ENCODE measurements at places on chromosomes 7 and 10.

DNA sequence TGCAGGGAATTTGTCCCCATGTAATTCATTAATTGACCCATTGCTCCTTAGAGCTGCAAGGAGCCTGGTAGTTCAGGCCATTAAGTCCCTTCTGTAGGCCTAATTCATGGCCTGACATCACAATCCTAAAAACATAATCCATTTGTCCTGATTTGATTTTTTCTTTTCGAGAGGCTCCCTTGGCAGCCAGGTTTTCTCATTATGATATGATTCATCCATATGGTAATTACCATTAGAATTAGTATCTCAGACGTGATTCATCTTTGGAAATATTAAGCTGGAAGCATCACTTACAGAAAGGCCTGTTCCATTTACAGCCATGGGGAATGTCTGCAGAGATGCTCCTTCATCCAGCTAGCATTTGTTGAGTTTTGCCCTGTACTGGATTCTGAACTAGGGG, 128.5 kb downstream of the PLCE1 start:
- no peak for DNase-seq

DNA sequence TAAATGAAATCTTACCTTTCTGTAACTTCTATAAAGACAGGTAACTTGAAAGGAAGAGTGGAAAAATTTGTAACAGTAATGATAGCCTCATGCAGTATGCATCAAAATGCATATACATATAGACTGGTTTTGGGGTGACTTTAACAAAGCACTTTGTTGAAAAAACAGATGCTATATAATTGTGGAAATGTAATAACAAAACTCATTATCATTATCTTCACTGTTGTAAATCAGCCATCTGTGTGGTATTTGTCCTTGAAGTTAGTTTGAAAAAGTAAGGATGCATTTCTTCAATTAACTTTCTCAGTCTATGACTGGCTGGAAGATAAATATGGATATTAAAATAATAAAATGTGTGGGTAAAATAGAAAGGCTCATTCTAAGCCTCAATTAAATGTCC, 6.1 kb upstream of the DGKB start:
- DNase-seq = no peak

GRCh38 chr7:96349572-96349971, 27.7 kb upstream of the SLC25A13 start:
- DNase-seq = no peak

DNA sequence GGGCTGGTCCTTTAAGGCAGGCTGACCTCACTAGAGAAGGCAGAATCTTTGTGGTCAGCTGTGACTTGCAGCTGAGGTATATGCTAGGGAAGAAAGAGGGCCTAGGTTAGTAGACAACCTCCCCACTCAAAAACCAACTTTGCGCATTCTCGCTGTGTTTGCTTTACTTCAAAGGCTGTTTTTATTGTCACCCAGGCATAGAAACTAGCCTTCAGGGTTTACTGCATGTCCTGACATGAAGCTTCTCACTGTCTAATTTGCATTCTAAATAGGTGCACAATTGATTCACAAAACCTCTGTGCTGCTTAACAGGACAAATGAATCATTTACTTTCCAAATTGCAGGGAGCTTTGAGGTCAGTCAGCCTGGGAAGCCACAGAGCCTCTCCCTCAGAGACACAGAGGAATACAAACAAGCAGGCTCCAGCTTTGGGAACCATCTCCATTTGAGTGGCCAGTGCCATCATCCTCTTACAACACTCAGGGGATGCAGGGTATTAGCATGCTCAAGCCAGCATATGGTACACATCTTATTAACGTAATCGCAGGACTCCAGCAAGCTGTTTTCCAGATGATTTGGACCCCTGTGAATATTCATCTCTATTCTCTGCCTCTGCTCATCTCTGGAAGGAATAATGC, 596.4 kb upstream of the GHITM start:
- no peak for DNase-seq

- DNase-seq = no peak
These were observed 101.2 kb downstream of the MPP7 start for GRCh38 chr10:28201410-28202400.

- DNase-seq = no peak
These were observed 222.8 kb downstream of the TNS3 start for GRCh38 chr7:47358944-47359588.

- no peak for DNase-seq
These were observed 665.6 kb downstream of the DNAJB9 start for GRCh38 chr7:109235316-109235715.

GRCh38 chr10:105714728-105715127, 1073.6 kb downstream of the SORCS3 start:
- no peak for DNase-seq

GRCh38 chr10:63064706-63065105, 68.4 kb upstream of the NRBF2 start:
- no peak for DNase-seq

- no peak for DNase-seq
These were observed 322 bp upstream of the RAMP3 start for GRCh38 chr7:45157286-45157652.

- DNase-seq = no peak
These were observed 2.8 kb downstream of the HOXA10 start for GRCh38 chr7:27171325-27171636.

- DNase-seq = no peak
These were observed 33.9 kb upstream of the GSAP start for GRCh38 chr7:77450054-77450453.

DNA sequence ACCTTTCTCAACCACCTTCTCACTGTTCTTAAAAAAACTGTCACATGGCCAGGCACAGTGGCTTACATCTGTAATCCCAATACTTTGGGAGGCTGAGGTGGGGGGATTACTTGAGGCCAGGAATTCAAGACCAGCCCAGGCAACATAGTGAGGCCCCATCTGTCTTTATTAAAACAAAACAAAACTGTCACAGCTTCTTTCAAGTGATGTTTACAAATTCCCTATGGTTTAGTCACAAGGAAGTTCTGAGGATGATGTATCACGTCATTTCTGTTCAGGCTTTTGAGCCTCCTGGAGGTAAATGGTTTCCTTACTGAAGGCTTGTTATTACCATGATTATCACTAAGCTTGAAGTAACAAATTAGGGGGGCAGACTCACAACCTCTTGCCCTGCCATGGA, 186.2 kb downstream of the CFTR start:
- no peak for DNase-seq

DNA sequence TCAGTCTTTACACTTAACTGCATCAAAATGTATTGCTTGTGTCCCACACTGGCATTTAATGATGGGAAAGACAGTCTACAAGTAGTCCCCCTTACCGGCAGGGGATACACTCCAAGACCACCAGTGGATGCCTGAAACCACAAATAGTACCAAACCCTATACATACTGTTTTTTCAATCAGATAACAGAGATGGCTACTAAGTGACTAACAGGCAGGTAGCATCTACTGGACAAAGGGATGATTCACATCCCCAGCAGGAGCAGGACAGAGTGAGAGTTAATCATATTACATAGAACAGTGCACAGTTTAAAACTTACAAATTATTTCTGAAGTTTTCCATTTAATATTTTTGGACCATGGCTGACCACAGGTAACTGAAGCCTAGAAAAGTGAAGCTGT, 13.2 kb downstream of the TMEM243 start:
- no peak for DNase-seq

- DNase-seq = no peak
These were observed 43.0 kb upstream of the HECTD2 start for GRCh38 chr10:91367127-91367531.

- no peak for DNase-seq
These were observed 127.2 kb downstream of the SRI start for GRCh38 chr7:88092676-88092999.

DNA sequence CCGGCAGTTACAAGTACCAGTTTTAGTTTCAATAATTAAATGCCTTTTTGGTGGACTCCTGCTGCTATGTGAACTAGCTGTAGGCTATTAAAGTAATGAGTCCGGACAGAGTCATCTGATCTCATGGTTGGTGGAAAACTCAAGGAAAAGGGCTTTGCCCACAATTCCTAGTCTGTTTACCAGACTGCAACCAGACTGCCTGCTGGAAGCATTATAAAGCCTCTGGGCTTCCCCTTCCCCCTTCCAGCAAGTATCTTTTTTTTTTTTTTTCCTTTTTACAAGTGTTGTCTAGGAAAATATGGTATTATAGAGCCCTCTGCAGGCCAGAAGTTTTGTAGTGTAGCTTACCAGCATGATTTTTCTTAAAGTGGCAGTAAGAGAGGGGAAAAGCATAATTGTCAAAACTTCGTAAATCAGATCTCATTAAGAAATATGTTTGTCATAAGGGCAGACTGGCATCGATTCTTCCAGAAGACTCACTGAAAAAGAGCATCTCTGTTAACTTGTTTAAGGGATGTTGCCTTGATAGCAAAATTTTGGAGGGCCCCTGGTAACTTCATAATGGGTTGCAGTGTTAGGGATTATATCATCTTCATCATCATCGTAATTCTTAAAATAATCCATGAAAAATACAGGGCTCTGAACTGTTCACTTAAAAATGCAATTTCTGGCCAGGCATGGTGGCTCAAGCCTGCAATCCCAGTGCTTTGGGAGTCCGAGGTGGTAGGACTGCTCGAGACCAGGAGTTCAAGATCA, 181.3 kb downstream of the TAX1BP1 start:
- no peak for DNase-seq

DNA sequence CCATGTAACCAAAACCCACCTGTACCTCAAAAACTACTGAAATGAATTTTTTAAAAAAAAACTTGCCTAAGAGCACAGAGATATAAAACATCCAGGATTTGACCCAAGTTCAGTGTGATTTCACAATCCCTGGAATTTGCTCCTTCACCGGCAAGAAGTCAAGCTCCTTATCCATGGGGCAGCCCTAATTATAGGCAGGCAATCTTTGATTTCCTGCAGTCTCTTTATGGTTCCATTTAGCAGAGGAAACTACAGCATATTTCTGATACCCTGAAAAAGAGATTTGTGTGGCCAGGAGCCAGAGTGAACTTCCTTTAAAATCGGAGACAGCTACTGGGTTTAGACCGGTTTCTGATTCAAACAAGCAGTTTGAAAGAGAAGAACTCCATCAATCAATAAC, 154.1 kb downstream of the CALN1 start:
- DNase-seq = no peak

DNA sequence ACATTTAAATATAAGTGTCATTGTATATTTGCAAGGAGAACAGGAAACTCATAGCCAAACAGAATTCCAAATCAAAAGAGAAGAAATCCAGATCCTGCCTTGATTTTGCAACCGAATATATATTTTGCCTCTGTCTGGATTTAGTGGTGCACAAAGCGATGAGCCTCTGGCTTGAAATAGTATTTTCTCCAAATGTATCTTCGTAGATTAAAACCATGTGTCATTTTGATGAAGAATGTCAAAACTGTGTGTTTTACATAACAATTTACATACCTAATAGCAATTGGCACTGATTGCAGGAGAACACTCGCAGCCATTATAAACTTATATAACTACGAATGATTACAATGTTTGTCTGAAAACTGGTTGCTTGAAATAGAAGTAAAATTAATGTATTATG, 156.4 kb downstream of the ARID5B start:
- DNase-seq = no peak

- no peak for DNase-seq
These were observed 297.8 kb downstream of the KLF6 start for GRCh38 chr10:3487228-3487627.

GRCh38 chr10:11177381-11177780, 159.7 kb downstream of the CELF2 start:
- DNase-seq = no peak

DNA sequence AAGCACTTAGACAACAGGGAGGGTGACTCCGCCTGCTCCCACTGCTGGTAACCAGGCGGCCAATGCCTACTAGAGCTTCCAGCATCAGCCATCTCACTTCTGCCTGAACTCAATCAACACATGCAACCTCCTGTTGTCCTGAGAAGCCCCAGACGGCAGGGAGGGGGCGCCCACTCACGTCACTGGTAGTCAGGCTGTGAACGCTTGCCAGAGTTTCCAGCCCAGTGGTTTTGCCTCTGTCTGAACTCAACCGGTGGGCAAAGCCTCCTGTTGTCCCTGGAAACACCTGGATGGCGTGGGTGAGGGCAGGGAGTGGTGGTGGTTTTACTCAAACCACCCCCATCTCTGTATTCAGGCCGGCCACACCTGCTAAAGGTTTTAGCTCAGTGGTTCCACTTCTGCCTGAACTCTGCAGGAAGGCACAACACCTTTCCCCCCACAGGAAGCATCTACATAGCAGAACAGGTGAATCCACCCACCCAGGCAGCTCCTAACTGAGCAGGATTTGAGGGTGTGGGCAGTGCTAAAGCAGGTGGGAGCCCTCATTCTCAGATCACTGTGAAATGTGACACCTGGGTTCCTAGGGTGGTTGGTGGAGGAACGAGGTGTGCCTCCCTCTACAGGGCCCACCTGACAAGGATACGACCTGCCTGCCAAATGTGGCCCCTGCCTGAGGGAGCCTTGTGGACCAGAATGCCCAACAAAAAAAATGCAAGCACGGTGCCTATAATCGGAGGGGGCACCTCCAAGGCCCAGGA, 563.0 kb upstream of the SEMA3D start:
- DNase-seq = no peak

DNA sequence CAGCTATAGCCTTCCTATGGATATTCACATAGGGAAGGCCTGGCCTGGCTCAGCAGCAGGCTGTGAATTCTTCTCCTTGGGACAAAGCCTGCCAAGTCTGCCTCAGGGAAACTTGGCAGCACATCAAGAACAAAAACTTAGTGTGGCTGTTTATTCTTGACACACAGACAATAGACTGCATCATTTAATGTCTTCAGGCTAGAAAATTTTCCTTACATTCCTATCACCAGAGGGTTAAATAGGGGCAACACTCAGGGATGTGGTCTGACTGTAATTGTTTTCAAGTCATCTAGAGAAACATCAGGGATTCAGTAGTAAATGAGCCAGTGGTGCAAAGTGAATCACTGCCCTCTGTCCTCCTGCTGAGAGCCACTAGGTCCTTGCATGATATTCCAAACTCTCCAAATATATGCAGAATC, 137.3 kb downstream of the SEMA3C start:
- DNase-seq = no peak

DNA sequence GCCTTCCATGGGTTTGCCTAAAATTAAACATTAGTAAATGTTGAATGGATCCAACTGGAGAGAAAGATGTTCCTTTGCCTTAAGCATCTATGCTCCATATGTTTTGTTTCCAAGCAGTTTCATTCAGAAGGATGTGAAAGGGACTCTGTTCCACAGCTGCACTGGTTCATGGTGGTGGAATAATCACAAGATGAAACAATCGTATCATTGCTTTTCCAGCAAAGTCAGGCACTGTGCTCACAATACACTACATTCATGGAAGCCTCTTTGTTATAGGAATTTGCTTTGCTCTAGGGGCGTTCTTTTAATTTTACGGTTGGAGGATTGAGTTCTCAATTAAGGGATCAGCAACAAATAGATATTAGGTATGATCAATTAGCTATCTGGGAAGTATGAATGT, 33.8 kb downstream of the RAMP3 start:
- no peak for DNase-seq

- DNase-seq = no peak
These were observed 28.4 kb downstream of the RBM20 start for GRCh38 chr10:110672580-110672919.

DNA sequence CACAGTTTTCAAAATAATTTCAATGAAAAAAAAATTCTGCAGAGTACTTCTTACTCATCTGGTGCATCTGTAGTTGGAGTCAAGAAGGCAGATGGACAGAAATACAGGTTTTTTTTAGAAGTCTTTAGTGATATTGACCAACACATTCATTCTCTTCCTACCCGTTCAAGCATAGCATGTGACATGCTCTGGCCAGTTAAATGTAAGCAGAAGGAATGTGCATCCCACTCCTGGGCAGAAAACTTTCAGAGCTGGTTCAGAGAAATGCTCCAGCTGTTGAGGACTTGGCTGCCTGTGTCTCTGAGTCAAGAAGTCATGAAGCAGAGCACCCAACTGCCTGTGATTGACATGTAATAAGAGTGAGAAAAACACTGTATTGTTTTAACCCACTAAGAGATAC, 665.3 kb upstream of the IGFBP3 start:
- DNase-seq = no peak
